ENCODE measurements at places on chromosomes 12 and 14. TPM values are rescaled to one million over a fixed set of nuclear protein-coding genes. Genes with fewer than 3 reads are reported as not detected.

Gene ATXN2
- polyA plus RNA-seq: 28.7 TPM

GRCh38 chr12:93361151-93361919 lies 16.4 kb upstream of the NUDT4 start:
- no peak for DNase-seq

DNA sequence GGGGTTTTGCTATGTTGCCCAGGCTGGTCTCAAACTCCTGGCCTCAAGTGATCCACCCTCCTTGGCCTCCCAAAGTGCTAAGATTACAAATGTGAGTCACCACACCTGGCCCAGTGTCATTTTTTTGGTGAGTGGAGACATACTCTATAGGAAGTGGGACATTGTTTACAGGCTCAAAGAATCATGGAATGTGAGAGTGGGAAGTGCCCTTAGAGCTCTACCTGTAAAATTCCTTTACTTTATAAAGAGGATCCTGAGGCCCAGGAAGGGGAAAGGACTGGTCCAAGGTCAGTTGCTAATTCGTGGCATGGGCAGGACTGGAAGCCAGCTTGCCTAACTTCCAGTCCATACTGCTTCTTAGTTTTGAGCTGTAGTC lies 8.7 kb upstream of the ADCK1 start:
- no peak for DNase-seq

DNA sequence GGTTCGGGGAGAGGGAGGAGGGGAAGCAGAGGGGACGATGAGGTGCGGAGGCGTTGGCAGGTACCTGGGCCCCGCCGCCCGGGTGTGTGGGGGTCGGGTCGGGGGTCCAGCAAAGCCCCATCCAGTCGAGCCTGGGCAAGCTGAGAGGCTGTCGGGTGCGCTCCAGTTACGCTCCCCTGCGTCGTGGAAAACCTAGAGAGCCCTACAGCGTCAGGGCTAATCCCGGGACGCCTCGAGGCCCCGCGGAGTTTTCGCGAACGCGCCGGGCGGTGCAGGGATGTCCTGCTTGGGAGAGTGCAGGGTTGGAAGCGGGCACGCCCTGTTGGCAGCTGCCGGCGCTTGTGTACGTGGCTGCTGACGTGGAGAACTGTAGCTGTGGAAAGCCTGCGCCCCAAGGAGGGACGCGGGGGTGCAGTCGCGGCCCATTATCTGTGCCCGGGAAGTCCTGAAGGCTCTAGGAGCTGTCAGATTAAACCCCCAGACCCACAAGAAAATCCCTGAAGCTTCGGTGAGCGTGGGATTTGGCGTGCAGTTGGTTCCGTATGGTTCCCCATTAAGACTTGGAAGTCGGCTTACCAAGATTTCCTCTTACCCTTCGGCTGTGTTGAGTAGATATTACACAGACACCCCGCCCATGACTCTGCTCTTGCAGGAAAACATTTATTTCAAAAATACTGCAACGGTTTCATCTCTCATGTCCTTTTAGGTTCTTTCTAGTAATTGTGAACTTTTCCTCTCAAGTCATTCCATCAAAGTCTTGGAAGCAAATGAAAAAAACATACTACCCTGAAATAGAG lies 11.3 kb upstream of the SLC38A2 start:
- DNase-seq: peak; percentile 83

DNA sequence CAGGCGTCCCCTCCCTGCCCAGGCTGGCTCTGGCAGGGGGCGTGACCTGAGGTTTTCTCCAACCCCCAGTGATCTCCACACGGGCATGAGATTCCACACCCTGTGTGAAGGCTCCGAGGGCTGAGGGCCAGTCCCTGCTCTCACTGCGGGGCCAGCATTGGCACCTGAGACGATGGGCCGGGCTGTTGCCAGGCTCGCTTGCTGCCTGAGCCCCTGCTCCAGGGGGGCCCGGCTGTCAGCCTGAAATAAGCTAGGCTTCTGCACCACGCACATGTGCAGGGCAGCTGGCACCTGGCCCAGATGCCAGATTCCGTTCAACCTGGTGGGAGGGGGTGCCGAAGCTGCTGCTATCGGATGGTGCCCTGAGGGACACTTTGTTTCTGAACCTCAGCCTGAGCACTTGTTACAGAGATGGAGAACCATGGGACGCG lies 196.5 kb upstream of the PRMT8 start:
- no peak for DNase-seq

Data from K562 (cell line).